ENCODE measurements at places on chromosomes 3 and 15. TPM values are rescaled to one million over a fixed set of nuclear protein-coding genes. Genes with fewer than 3 reads are reported as not detected.

DNA sequence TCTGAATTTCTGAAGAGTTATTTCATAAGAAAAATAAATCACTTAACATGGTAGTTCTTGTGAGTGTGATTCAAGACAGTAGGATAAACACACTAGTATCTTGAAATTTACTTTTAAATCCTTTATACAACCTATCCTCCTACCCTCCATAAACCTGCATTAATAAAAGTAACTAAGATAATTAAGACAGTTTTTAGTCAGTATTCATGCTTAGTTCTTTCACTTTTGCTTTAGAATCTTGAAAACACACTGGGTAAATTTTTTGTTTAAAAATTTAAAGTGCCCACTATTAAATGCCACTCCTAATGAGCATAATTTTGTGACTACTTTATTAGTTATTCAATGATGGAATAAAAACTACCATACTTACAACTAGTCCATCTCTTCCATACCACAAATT is 28.8 kb downstream of the GOLIM4 start:
- DNase-seq = no peak

- no peak for DNase-seq
Observed at GRCh38 chr3:101478980-101479379, 34.0 kb downstream of the SENP7 start.

- no peak for DNase-seq
Observed at GRCh38 chr3:15982667-15983196, 185.0 kb upstream of the ANKRD28 start.

DNA sequence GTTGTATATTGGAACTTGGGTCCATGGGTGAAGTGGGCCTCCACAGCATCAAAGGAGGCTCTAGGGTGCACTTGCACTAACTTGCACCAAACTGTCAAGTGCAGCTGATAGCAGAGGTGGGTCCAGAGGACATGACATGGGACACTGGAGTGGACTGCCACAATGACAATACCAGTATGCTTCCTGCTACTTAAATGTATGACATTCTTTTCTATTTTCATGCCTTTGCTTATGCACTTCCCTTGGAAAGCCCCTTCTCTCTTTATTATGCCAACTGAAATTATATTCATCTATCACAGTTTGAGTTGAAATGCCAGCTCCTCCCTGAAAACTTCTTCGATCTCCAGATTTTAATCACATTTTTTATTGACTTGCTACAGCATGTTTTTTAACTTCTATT is 101.8 kb downstream of the CFAP20DC start:
- no peak for DNase-seq

GRCh38 chr15:80695099-80695910 is at the start of gene ABHD17C:
TSS of gene ABHD17C (plus strand) at chr15:80695310. CDS start at chr15:80695430, 120 bp downstream.
- peak; percentile 3 for DNase-seq

GRCh38 chr3:195076981-195077610 is 193.9 kb downstream of the XXYLT1 start:
- no peak for DNase-seq

GRCh38 chr3:196932600-196932999 is 9.7 kb downstream of the NCBP2 start:
- DNase-seq = no peak

The CPN2 gene
- total RNA-seq = not detected
